ENCODE measurements at places on chromosomes 1 and 21. TPM values are rescaled to one million over a fixed set of nuclear protein-coding genes. Genes with fewer than 3 reads are reported as not detected.

DNA sequence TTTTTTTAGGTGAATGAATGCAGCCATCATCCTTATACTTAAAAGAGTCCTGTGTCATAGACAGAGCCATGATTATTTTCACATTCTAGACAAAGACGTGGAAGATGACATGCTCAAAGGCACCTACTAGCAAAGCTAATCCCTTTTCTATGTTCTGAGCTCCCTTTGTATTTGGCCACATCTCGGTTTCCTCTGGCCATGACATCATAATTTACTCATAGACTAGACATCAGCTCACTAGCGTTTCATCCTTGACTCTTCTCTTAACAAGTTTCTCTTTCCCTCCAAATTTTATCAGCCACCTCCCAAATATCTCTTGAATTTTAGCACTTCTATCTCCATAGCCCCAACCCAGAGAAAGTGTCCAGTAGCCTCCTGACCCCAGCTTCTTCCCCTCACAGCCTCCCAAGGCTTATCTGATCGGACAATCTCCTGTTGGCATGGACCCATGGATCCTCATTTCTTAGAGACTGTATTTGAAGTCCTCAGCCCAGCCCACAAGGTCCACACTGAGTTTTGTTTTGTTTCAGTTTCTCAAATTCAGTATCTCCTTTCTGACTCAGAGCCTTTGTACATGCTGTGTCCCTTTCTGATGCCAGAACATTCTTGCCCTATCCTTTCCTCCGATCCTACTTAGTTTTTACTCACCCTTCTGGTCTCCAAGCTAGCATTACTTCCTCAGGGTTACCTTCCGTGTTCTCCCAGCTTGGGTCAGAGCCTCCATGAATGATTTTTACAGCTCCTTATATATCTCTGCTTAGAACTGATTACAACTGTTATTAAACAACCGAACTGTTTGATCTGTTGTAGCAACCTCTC, 33.0 kb upstream of the EPS8L3 start:
- no peak for DNase-seq

- no peak for DNase-seq
Measured at GRCh38 chr1:101394041-101394440, 157.2 kb downstream of the S1PR1 start.

Gene SYT2
- 0.04 TPM for polyA plus RNA-seq

Gene ZSCAN20
- 3.5 TPM for polyA plus RNA-seq
